ENCODE measurements at places on chromosomes 1 and 21.

DNA sequence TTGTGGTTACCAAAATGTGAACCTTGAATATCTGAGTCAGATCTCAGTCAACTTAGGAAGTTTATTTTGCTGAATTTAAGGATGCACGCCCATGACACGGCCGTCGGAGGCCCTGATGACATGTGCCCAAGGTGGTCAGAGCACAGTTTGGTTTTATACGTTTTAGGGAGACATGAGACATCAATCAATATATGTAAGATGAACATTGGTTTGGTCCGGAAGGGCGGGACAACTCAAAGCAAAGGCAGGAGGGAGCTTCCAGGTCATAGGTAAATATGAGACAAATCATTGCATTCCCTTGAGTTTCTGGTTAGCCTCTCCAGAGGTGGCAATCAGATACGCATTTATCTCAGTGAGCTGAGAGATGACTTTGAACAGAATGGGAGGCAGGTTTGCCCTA lies 1.0 kb upstream of the PRMT2 start:
- DNase-seq, result no peak

DNA sequence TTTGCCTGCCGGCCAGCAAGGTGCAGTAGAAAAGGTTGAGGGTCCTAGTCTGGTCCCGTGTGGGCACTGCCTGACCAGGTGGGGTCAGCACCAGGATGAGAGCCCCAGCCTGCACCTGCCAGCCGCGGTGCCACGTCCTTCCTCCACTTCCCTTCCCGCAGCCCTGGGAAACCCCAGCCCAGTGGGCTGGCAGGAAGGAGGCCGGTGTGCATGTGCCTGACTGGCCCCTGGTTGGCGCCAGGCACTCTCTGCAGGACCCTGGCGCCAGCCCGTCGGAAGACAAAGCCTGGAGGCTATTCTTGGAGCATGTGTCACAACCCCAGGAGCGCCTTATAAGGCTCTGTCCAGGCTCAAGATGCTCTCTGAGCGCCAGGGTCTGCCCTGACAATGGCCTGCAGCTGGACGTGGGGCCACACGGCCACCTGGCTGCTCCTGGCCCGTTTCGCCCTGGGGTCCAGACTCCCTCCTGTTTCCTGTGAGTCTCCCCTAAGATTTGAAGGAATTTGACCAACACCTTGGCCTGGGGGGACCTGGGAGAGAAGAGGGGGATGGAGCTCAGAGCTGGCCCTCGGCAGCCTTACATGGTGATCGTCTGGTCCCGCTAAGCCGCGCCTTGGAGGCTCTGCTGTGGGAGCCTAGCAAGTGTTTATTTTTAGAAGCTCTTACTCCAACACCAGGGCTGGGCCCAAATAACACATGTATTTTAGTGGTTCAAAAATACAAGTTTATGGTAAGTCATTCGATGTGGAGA lies 31.9 kb upstream of the POFUT2 start:
- no peak for DNase-seq

DNA sequence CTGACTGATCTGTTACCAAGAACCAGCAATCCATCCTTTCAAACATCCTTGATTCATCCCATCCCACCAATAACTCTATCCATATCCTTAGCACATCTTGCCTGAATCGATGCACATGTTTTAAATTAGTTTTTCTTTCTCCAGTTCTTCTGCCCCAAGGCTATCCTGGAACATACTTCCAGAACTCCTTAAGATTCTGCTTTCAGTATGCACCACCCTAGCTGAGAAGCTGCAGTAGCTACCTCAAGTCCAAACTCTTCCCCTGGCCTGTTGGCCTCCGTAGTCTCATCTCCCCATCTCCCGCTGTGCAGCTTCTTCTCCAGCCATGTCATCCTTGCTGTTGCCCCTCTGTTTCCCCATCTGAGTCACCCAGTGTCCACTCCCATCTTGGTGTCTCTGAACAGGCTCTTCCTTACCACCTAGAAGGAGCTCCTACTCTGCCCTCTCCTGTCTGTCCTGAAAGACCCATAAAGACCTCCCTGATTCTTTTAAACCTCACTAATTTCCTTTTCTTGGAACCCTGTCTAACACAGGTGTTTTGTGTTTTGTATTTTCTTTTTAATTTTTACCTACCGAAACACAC lies 108.0 kb downstream of the SGIP1 start:
- no peak for DNase-seq

GRCh38 chr1:245576323-245576722 lies 421.5 kb downstream of the KIF26B start:
- no peak for DNase-seq

DNA sequence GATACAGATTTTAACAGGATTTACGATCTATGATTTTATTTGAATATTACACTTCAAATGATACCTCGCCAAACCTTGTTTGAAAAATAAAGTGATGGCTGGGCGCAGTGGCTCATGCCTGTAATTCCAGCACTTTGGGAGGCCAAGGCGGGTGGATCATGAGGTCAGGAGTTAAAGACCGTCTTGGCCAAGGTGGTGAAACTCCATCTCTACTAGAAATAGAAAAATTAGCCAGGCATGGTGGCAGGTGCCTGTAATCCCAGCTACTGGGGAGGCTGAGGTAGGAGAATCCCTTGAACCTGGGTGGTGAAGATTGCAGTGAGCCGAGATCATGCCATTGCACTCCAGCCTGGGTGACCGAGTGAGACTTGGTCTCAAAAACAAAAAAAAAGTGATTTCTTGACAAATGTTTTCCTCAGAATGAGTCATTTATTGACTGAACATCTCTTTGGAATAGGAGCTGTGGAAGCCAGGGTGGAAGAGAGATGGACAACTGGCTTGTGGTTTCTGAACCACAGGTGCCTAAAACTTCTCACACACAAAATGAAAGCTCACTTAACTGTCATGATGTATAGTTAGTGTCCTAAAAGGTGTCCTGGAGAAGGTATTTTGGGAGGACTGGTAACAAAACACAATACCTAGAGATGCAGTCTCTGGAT lies 11.9 kb downstream of the PKNOX1 start:
- no peak for DNase-seq

GRCh38 chr1:171366085-171366484 lies 52.1 kb downstream of the FMO4 start:
- DNase-seq, result no peak

DNA sequence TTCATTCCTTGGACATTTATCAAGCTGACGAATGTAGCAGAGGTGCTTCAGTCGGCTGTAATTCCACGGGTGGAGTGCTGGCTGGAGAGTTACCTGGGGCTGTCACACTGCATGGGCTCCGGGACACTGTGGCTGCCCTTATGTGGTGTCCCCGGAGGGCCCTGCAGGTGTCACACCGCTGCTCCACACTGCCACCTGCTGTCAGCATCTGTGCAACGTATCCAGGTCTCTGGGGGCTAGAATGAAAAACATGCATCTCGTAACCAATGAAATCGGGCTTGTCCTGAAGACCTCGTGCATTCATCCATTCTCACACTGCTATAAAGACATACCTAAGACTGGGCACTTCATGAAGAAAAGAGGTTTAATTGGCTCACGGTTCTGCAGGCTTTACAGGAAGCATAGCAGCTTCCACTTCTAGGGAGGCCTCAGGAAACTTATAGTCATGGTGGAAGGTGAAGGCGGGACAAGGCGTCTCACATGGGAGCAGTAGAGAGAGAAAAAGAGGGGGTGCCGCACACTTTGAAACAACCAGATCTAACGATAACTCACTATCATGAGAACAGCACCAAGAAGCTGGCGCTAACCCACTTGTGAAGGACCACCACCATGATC lies 46.7 kb upstream of the PCBP3 start:
- peak; percentile 60 for DNase-seq

DNA sequence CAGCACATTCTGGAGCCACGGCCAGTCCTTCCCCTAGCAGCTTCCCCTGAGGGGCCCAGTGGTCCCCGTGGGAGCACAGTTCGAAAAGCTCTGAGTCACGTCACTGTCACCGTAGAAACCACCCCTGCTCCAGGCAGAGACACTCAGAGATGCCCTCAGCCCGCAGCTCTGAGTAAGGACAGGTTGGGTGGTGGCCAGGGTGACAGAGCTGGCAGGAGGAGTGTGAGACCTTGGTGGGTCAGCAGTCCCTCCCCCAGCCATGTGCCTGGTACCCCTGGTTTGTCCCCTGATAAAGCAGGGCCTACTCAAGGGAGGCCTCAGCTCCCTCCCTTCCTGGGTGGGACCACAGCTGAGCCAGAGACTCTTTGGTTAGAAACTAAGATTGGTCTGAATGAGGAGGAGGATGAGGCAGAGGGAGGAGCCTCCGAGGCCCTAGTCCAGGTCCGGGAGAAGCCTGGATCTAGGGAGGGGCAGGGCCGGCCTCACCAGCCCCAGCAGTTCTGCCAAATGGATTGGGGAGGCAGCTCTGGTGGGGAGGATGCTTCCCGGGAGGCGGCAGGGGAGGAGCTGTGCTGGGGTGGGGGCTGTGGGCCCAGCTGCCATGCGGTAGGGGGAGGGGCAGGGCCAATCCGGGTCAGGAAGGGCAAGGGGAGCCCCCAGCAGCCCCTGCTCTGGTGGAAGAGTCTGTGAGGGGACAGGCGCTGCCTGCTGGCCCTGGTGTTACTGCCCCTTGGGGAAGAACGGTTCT lies 55.2 kb downstream of the SLC9A1 start:
- DNase-seq, result no peak

DNA sequence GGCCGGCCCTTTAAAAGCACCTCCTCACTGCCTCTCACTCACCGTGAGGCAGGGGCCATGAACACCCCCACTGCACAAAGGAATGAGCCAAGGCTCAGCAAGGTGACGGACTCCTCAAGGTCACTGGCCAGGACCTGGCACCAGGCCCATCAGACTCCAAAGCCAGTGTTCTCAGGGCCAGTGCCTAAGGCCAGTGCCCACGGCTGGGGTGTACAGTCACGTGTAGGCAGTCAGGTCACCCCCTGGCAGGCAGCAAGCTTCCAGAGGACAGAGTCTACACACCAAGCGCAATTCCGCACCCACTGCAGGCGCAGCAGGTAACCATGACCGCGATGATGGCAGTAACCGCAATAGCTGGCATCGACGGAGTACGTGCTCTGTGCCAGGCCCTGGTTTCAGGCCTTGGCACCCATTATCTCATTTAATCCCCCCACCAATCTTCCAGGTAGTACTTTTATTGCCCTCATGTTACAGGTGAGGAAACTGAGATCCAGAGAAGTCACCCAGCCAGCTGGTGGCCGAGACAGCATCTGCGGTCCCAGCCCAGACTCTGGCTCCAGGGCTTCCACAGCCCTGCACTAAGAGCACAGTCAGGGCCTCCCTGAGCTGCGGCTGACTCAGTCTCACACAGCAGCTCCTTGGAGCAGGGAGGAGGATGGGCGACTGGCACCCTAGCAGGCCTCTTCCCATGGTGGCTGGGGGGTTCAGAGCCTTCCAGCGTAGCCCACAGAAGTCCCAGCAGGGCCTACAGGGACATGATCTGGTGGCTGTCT lies 27.0 kb downstream of the RAP1GAP start:
- no peak for DNase-seq

DNA sequence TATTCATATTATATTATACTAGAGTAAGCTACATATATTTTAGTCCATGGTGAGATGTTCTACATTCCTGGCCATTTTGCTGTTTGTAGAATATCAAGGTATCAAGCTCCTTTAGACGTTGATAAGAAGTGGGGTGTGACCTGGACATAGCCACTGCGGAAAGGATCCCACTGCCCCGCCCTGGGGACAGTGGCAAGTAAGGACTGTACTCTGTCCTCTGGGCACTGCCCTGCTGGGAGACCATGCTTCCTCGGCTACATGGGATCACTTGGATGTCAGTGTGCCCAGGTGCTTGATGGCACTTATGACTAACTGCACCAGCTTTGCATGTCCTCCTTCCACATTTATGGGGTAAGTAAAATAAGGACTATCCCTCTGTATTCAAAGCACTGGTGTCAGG lies 46.3 kb upstream of the NTPCR start:
- no peak for DNase-seq

GRCh38 chr1:146032631-146033219 lies 11.2 kb upstream of the HJV start:
- no peak for DNase-seq

DNA sequence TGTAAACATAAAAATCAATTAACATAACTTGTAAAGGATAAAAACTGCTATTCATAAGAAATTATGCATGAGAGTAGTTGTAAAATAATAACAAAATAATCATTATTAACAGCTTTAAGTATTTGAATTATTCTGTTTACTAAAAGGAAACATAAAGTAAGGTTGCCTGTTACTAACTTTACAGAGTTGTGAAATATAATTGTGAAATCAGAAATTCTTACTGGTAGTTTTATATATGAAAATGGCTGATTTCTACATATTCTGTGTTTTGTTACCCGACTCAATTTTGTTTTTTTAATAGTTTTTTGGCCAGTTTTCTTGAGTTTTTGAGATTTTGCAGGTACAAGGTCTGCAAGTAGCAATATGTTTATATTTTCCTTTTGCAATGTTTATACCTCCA lies 27.8 kb downstream of the FNBP1L start:
- no peak for DNase-seq

DNA sequence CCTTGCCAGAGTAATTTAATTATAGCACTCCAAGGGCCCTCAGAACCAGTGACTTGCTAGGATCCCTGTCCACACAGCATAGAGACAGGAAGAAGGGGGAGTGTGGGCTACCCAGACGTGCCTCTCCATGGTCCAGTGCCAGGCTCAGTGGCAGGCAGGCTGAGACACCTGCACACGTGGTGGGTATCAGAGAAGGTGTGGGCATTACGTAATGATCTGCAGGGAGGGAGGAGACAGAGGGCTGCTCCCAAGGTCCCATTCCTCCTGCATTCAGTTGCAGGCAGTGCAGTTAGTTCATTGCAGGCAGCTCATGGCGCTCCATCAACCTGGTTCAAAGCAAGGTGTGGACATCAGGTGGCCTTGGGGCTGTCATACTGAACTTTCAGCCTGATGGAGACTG lies 49.9 kb downstream of the C8B start:
- DNase-seq, result no peak

DNA sequence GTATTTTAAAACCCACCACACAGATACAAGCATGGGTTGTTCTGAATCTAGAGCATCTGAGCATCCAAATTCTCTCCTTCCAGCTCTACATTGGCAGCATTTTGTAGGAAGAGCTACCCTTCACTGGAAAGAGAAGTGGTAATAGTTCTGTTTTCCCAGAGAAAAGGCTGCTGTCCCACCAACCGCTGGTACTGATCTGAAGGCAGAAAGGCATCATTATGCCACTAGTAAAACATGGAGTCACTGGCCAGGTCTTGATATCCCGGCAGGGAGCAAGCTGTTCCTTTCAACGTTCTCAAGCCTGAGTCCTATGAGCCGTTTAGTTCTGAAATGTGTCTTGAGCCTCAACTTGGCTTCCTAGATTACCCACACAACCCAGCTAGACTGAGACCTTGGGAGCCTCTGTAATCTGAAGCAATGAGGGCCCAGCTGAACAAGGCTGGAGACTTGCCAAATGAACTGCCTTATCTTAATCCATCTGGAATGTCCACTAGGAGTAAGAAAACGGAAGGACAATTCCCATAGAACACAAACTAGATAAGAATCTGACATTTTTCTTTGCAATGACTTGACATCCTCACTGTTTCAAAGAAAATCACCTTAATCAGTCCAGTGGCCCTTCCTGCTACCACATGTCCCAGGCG lies 116.8 kb downstream of the KCNH1 start:
- no peak for DNase-seq

GRCh38 chr1:51861669-51862068 lies 16.9 kb downstream of the NRDC start:
- no peak for DNase-seq

GRCh38 chr1:36824390-36824861 lies 209.9 kb downstream of the GRIK3 start:
- no peak for DNase-seq

Measured in effector memory CD4-positive, alpha-beta T cell (primary cell).